ENCODE measurements at places on chromosomes 12 and 14. TPM values are rescaled to one million over a fixed set of nuclear protein-coding genes. Genes with fewer than 3 reads are reported as not detected.

DNA sequence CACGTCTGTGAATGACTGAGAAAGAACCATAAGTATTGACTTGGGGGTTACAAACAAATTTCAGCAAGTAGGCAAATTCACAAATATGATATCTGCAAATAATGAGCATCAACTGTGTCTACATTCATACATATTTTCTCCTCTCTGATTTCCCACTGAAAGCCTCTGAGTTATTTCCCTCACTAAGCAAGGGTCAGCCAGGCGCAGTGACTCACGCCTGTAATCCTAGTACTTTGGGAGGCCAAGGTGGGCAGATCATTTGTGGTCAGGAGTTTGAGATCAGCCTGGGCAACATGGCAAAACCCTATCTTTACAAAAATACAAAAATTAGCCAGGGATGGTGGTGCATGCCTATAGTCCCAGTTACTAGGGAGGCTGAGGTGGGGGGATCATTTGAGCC lies 80.8 kb downstream of the SLC25A21 start:
- no peaks in the 10 kb centered on the region for H3K4me1 ChIP-seq
- no peaks in the 10 kb centered on the region for H3K36me3 ChIP-seq
- H3K4me3 ChIP-seq: no peak overlapping the region
- no peak for DNase-seq
- no peak overlapping the region for H3K27ac ChIP-seq
- H3K27me3 ChIP-seq: no peaks in the 10 kb centered on the region

The CLEC7A gene
- total RNA-seq: 6.0 TPM

GRCh38 chr14:37550511-37550910 lies 44.5 kb downstream of the FOXA1 start:
- DNase-seq: no peak
- H3K4me1 ChIP-seq: no peaks in the 10 kb centered on the region
- no peak overlapping the region for H3K27ac ChIP-seq
- no peak overlapping the region for H3K4me3 ChIP-seq
- no peaks in the 10 kb centered on the region for H3K27me3 ChIP-seq

DNA sequence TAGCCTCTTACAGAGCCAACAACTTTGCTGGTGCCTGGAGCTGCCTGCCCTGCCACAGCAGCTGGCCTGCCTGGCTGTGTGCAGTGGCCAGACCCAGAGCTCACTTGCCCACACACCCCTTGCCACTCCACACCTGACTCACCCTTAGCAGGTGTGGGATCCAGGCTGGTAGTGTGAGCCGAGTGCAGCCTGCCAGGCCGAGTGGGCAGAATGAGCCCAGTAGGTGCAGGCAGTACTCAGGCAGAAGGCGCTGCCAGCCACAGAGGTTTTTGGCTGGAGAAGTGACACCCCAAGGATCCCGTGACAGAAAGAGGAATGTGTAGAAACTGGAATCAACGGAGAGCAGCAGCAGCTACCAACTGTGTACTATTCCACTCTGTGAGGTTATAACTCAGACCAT lies 29.8 kb upstream of the PYGL start:
- H3K4me3 ChIP-seq: no peak overlapping the region
- no peaks in the 10 kb centered on the region for H3K4me1 ChIP-seq
- no peak overlapping the region for H3K27ac ChIP-seq
- H3K27me3 ChIP-seq: no peaks in the 10 kb centered on the region
- no peaks in the 10 kb centered on the region for H3K36me3 ChIP-seq

The FOXN3 gene
- total RNA-seq: 96.3 TPM

All from ascending aorta (tissue), 2 donors.